ENCODE measurements at places on chromosomes 12 and 14.

DNA sequence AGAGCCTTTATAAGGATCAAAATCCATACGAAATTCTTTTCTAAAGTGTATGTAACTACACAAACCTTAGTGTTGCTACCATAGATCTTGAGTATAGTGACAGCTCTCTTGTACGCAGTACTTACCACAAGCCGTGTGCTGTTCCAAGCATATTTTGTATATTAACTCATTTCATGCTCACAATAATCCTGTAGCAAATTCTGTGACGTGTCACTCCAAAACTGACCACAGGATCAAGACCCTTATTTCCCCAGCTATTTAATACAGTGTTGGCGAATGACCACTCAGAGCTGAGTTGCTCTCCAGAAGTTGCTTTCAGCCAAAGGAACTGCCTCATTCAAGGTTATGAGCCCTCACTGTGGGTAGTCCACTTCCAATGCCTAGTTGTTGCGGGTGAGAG is 169.8 kb downstream of the BTG1 start:
- no peak for DNase-seq

- DNase-seq, result no peak
Observed at GRCh38 chr14:105450123-105450505, 24.5 kb upstream of the CRIP2 start.

DNA sequence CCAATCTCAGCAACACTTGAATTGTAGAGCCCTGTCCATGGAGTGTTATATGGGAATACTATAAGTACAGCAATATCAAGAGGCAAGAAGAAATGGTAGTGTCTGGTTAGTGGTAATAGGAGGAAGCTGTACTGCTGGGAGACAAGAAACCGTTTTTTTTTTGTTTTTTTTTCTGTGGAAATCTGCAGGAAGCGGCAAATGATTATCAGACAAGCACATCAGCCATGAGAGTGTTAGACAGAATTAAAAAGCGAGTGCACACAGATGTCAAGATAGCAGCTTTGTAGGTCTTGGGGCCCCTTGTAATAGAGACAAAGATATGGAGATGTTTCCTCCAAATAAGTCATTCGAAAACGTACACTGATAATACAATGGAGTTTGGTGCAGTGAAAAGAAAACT is 6.7 kb downstream of the TESPA1 start:
- DNase-seq, result no peak

DNA sequence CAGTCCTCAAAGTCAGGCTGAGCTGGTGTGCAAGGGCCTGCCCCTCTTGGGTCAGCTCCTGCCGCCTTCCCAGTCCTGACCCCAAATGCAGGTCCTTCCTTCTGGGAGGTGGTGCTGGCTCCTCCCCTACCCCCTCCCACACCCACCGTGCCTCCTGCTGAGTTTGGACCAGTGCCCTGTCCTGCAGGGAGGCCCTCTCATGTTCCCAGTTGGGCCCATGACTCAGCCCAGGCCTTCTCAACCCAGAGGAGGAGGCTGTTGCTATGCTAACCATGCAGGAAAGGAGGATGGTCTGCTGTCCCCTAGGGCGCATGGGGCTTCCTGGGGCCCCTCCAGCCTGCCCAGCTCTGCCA is 4.4 kb downstream of the ZBTB42 start:
- DNase-seq, result no peak

DNA sequence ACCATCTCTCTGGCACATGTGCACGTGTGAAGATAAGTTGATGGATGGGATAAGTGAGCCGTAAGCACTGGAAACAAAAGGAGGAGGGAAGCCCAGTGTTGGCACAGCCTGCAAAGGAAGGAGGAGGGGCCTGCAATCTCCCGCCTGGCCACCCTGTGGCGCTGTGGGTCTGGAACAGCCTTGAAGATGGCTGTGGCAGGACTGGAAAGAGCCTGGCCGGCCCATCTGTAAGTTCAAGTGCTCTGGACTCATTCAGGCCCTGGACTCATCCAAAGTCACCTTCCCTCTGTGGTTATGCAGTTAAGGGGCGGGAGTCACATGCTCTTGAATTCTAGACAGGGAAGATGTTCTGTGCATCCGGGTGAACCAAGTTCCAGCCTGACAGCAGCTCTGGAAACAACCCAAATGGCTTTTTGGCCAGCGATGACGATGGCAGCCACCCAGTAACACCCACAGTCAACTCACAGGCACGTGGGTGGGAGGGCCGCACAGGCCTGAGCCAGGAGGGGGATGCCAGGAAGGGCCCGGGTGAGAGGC is 50.4 kb downstream of the CHGA start:
- DNase-seq, result no peak

DNA sequence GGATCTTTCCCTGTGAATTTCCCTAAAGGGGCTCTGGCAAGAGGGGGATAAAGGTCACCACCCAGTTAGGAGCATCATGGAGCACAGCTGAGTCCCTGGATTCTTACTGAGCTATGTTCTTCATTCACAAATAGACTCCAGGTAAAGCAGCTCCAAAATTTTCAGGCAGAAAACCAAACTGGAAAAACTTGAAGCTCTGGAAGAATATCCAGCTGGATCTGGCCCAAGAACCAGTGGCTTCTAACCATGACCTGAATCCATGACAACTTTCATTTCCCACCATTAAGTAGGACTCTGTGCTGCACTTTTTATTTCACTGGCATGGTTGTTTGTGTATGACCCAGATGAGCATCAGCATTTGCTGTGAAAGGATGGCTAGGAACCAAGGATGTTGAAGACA is 180.4 kb upstream of the FKBP4 start:
- no peak for DNase-seq

All from germinal center (tissue), 1 donor.